Endothelial cell (in vitro differentiated cells): ENCODE measurements at places on chromosomes 12 and 14.

DNA sequence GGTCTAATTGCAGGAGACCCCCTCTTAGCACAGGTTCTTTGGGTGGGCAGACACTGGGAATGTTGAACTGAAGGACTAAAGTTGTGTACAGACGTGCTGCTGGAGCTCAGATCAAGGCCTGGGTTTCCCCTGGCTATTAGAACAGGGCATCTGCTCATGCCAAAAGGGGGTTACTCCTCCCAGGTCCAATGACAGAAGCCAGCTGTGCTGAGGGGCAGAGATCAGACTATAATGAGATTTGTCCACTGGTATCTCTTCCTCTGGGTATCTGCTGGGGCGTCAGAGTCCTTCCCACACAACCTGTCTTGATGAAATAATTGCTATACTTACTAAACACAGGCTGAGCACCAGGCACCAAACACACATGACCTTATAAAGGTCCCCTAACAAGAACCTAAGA is 42.6 kb downstream of the LTBP2 start:
- DNase-seq = no peak

DNA sequence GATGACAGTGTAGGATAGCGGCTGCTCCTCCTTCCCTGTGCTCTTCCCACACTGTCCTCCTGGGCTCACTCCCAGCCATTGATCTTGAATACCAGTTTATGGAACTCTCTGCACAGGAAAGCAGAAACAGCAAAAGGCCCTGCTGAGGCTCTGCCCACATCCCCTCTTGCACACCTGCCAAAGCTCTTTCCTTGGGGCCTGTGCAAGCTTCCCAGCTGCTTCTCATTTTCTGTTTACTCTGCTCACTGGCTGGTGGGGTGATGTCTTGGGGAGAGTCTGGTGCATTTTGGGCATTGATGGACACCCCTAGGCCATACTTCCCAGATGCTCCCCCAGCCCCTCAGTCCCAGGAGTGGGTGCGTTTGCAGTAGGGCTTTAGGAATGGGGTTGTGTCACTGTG is 361.8 kb downstream of the TMEM121 start:
- no peak for DNase-seq

GRCh38 chr12:94244165-94245133 is 96.1 kb downstream of the PLXNC1 start:
- DNase-seq = no peak

DNA sequence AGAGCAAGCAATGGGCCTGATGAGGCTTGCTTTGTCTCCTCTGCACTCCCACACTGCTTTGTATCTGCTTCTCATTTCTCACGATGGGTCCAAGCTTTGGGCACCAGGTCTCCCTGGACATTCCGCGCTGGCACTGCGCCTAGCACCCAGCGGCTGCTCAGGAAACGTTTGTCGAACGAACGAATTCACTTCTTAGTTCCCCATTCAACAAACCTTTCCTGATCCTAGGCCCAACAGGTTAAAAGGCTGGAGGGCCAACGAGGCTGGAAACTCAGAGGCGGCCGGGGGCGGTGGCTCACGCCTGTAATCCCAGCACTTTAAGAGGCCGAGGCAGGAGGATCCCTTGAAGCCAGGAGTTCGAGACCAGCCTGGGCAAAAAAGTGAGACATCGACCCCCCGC is 1.0 kb upstream of the GLRX5 start:
- no peak for DNase-seq

DNA sequence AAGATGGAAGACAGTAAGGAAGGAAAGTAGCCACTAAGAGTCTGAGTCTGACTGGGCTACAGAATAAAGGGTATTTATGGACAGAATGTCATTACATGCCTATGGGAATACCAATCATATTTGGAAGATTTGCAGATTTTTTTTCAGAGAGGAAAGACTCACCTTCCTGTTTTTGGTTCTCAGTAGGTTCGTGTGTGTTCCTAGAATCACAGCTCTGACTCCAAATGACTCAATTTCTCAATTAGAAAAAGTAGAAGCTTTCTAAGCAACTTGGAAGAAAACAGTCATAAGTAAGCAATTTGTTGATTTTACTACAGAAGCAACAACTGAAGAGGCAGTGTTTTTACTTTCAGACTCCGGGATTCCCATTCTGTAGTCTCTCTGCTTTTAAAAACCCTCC is 15.4 kb upstream of the PAPLN start:
- DNase-seq = no peak

DNA sequence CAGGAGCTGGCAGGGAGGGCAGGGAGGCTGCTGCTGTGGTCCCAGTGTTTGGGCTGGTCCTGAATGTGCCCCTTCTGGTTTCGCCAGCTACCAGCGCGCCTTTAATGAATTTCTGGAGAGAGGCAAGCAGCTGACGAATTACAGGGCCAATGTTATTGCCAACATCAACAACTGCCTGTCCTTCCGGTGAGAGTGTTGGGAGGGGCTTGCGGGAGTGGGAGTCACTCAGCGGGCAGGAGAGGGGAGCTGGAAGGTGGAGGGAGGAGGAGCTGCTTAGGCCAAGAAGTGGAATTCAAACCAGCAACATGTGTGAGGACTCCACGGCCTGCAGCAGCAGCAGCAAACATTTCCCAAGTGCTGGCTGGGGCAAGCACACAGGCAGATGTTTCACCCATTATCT is 7.7 kb downstream of the TNFAIP2 start:
- no peak for DNase-seq

GRCh38 chr12:26748412-26748740 is 84.6 kb downstream of the ITPR2 start:
- DNase-seq = no peak
